ENCODE measurements at places on chromosomes 7 and 10.

DNA sequence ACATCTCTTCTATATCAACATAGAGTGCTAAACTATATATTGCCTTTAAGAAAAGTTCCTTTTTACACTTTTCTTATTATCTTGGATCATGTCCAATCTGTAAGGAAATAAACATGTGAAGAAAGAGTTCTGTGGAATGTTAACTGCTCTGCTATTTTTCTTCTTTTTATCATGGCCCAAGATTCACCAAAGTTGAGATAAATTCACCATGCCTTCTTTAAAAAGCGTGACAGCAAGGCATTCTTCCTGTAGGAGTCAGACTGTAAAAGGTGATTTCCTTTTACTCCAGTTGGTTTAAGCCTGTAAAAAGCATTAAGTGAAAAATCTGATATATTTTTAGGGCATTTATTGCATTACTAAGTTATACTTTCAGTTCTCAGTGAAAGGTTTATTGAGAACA is 165.7 kb upstream of the FZD1 start:
- no peak for DNase-seq

- DNase-seq = peak; percentile 28
Measured at GRCh38 chr10:103204353-103205255, 11.5 kb upstream of the NT5C2 start.

DNA sequence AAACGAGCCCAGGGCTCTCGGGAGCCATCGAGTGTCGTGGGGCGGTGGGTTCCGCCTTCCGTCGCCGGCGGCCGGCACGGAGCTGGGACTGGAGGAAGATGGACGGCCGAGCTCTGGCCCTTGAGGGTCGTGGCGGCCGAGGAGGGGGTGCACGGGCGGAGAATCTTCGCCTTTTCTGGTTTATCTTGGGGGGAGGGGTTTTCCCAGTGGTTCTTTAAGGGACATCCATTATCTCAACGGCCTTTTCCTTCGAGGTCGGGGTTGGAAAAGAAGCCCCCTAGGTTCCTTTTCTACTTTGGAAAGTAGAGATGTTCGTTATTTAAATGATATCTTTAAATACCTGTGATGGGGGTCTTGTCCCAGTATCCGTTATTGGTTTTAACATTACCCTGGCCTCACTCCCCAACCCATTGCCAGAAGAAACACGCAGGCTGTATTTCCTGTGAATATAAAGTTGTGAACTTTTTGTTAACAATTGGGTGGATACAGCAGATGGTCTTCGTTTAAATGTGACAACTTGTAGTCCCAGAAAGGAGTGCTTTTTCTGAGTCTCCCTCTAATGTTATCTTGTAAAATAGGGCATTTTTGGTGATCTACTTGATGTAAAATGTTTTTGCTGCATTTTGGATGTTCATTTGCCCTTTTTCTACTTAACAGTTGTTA is 765 bp downstream of the CCAR1 start:
- peak; percentile 7 for DNase-seq

DNA sequence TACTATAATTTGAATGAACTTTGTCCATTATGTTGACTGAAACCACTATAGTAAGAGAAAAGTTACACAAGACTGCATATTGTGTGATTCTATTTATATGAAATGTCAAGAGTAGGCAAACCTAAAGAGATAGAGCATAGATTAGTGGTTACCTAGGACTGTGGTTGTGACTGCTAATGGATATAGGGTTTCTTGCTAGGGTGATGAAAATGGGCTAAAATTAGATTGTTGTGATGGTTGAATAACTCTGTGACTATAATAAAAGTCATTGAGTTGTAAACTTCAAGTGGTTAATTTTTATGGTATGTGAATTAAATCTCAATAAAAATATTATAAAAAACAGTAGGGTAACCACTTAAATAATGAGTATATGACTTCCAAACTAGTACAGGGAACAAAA is 142.9 kb upstream of the AHR start:
- no peak for DNase-seq

DNA sequence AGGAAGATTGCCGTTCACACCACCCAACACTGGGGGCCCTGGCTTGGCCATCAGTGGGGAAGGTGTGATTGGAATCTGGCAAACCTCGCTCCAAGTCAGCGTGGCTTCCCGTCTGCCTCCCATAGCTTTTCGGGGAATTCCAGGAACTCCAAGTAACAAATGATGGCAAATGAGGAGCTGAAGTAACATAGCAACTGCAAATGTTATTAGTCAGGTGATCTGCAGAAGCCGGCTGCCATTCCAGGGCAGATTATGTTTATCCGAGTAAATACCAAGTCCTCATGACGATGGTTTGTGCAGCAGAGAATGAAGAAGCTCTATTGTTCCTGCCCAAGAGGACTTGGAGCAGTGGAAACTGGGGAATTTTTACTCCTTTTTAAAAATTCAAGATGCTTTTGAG is 270.5 kb upstream of the PODXL start:
- DNase-seq = no peak

- DNase-seq = no peak
Measured at GRCh38 chr10:130484468-130485180, 348.4 kb downstream of the GLRX3 start.

DNA sequence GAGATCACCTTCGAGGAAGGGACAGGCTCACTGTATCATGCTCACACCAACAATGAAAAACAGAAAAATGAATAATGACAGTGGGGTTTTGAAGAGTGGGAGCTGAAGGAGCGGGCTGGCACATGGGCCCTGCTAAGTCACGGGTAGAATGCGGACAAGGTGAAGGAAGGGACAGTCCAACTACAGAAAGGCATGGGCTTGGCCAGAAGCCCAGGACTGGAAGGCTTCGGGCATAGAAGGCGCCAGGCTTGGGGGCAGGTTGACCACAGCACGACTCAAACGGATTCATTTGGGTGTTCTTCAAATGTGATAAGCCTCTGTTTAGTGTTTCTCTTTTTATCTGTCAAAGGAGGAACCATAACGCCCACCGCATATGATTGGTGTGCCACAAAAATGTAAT is 509.5 kb downstream of the CCSER2 start:
- no peak for DNase-seq
